ENCODE measurements at places on chromosomes 12 and 14.

DNA sequence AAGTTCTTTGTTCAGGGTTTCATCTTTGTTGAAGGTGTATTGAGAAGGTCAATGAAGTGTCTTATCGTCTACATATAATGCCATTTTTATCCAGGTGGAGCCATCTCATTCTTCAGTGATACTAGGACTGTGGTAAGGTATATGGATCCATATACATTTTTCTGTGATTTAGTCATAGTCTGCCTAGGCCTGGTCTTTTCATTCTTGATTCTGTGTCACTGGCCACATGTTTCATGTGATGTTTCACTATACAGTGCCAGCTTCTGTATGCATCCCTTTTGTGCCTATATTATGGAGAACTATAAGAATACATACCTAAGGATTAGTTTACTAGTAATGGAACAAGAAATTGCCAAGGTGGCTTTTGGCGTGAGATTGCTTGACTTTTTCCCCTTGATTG lies 40.5 kb downstream of the VEZT start:
- no peak for DNase-seq

DNA sequence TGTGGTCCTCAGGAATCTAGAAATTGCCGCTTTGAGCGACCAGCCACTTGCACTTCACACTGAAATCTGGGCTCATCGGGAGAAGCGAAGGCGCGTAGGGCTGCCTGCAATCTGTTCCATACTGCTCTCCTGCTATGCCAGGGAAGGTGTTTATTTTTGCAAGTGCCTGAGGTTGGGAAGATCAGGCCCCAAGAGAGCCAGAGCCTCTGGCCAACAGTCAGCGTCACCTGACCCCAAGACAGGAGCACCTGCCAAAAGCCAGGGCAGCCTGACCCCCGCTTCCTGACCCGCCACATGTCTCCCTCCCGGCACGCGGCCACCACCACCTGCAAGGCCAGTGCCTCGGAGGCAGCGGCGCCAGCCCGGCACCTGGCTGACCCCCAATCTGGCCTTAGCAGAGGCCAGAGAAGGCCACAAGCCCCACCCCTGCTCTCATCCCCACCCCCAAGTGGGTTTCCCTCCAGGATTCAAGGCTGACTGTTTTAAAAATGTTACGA lies 94.4 kb downstream of the CHGA start:
- no peak for DNase-seq

DNA sequence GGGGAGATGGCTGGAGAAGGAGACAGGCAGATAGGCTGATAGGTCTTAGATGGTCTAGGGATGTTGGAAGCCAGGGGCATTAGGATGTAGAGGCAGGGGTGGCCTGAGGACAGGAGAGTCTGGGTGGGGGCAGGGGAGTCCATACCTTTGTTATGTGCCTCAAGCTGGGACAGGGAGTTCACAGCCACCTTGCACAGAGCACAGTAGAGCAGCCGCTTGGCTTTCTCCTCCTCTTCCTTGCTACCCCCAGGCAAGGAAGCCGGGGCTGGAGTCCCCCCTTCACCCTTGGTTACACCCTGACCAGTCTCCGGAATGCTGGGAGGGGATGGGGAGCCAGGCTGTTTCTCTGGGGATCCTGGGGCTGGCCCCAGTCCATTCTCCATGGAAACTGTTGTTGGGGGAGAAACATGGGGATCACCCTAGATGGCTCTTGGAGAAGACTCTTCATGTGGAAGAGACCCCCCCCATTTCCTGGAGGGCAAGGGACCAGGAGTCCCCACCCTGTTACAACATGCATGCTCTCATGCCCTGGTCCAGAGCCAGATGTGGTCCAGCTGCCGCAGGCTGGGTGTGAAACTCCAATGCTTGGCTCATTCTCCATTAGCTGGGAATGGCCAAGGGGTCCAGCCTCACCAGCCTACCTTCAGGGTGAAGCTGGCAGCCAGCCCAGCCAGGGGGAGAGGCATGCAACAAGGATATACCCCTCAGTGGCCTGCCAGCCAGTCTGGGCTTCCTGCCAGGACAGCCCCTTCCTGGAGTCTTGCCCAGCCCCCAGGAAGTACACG lies 7.2 kb upstream of the GPR84 start:
- DNase-seq: no peak

GRCh38 chr12:132847363-132848356 lies 19.0 kb upstream of the GOLGA3 start:
- no peak for DNase-seq

DNA sequence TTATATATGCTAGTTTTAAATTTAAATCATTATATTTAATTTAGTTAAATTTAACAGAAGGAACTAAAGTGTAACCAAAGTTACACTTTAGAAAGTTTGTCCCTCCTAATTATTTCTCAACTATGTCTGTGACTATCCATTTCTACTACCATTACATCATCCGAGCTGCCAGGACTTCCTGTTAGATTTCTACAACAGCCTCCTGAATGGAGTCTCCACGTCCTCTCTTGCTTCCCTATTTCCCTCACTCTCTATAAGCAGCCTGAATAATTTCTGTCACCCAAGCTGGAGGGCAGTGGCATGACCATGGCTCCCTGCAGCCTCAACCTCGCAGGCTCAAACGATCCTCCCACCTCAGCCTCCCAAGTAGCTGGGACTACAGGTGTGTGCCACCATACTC lies 84.1 kb downstream of the TTC7B start:
- DNase-seq: no peak

GRCh38 chr12:40152783-40153383 lies 47.0 kb upstream of the SLC2A13 start:
- peak; percentile 20 for DNase-seq

DNA sequence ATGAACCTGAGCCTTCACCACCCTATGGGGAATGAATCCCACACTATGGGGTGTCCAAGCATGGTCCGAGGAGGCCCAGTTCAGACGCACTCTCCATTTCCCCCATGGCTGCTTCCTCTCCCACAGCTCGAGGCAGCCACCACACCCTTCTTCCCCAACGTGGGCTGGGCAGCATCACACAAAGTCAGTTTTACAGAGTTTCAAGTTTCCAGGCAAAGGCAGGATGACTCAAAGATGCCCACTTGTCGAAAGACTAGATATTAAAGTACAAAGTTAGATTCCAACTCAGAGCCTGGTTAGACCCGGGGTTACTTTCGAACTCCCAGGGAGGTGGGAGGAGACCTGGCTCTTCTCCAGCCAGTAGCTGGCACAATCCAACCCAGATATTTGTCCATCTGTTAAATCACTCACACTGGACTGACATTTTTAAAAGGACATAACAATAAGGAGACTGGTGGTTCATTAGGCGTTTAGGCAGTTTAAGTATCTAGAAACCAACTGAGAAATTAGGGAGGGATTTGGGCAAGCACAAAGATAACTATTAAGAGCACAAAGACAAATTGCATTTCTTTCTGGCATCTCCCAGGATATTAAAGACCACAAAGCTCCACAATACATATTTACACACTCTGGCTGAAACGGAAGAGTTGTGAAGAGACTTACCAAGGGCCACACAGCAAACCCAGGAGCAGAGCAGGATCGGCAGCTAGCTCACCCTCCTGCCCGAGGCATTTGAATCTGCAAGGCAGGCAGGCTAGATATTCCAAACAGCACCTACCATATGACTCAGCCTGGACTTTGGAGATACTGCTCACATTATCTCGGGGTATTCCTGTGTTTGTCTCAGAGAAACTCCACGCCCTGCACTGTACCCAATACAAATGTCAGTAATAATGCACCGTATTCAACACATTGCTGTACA lies 34.8 kb downstream of the TMCC3 start:
- no peak for DNase-seq

DNA sequence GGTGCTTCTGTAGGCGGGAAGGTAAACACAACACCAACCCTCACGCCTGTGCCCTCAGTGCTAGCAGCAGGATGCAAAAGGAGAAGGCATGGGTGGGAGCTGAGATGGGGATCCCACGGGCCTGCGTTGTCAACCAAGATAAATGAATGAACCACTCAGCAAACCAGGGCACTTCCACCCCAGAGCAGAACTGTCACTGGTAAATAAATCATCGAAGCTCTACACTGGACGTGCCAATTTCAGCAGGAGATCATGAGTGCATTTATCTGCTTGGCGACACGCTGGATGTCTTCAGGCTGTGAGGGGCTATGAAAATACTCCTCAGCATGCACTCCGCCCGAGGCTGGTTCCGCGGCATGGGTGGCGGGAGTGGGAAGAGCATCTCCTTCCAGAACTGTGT lies 33.2 kb downstream of the HSPB8 start:
- DNase-seq: no peak

DNA sequence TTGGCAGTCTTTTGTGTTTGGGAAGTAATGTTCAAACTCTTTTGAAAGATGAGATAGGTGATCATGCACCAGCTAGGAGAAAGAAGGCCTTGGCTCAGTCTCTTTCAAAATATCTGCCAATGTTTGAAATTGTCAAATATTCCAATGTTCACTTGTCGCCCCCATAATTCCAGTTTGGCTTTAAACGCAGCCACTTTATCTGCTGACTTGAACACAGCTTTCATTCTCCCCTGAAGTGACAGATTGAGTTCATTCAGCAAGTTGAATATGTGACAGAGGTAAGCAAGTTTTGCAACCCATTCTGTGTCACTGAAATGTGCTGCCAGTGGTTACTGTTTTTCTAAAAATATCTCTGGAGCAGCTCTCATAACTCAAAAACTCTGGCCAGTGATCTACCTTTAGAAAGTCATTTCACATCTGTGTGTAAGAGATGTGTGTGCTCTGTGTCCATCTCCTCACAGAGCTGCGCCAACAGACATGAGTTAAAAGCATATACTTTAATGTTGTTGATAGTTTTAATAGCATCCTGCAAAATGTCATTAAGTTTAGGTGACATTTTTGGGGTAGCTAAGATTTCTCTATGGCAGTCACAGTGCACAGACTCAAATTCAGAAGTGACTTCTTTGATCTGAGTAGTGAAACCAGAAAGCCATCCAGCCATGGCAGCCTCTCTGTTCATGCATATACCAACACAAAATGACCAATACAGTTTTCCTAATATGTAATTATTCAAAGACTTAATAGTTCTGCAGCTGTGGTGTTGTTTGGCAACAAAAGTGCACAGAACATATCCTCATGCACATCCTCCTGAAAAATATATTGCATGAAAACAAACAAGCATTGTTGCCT lies 614.3 kb upstream of the MIS18BP1 start:
- no peak for DNase-seq

DNA sequence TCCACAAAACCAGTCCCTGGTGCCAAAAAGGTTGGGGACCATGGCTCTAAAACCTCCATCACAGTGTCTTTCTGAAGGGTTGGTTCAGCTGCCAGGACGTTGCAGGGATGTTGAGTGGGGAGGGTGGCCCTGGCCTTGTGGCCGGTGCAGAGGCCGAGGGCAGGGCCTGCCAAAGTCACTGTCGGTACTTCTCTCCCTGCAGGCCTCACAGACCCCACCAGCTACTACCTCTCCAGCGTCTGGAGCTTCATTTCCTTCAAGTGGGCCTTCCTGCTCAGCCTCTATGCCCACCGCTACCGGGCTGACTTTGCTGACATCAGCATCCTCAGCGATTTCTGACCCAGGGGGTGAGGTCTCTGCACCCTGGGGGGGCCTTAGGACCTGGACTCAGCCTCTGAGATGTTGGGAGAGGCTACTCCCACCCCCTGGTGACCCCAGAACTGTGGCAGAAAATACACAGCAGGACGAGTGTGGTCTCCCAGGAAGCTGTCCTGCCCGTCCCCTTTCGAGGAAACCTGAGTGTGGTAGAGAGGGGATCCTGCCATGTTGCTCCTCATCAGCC lies 7.0 kb downstream of the SLC48A1 start:
- no peak for DNase-seq

GRCh38 chr14:32950584-32950983 lies 11.9 kb downstream of the NPAS3 start:
- no peak for DNase-seq

- DNase-seq: no peak
Measured at GRCh38 chr12:104480012-104480411, 23.3 kb downstream of the CHST11 start.

GRCh38 chr14:74528886-74529285 lies 35.3 kb downstream of the ISCA2 start:
- DNase-seq: no peak

DNA sequence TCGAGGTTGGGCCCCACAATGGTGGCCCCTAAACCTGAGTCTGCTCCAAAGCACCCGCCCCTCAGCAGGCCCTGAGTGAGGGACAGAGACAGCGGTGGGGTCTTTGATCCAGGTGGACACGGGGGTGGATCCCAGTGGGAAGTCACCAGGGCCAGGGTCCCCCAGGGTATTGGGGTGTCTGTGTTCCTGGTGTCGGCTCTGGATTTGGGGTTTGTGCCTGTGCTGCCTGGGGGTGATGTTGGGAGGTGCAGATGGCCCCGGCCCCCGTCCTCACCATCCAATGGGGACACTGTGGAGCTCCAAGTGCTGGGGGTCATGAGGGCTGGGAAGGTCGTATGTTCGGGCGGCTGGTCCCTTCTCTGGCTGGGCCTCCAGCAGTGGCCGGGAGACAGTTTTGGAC lies 354.2 kb downstream of the TMEM121 start:
- no peak for DNase-seq

Data from stimulated activated CD8-positive, alpha-beta memory T cell treated with anti-CD3 and anti-CD28 coated beads, Interleukin-15, amount 100 ng/mL, for 48 hours (primary cell).